ENCODE measurements at places on chromosomes 12 and 14. TPM values are rescaled to one million over a fixed set of nuclear protein-coding genes. Genes with fewer than 3 reads are reported as not detected.

Gene LRP1-AS
- polyA plus RNA-seq: 0.59 TPM

GRCh38 chr14:95184413-95184790, 27.1 kb upstream of the DICER1 start:
- H3K4me3 ChIP-seq: no peak overlapping the region
- H3K27ac ChIP-seq: no peak overlapping the region
- no peak for DNase-seq
- H3K36me3 ChIP-seq: no peaks in the 10 kb centered on the region

DNA sequence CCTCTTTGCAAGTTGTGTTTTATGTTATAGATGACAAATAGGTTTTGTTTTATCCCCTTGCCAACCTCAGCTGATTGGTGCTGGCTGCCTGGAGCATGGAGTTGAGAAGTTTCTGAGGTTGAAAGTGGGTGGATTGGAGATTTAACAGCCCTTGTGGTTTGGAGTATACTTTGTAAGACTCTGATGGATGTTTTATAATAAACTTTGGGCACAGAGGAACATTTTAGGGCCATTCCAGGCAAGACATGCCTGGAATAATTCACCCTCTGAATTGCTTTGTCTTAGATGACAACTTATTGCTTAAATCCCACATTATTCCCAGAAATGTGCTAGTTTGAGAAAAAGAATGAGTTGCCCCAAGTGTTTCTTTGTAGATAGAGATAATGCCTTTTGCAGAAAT, 158.9 kb downstream of the SLC5A8 start:
- no peak overlapping the region for H3K4me3 ChIP-seq
- H3K4me1 ChIP-seq: peaks cover 18% of the 10 kb centered on the region
- no peaks in the 10 kb centered on the region for H3K27me3 ChIP-seq
- H3K36me3 ChIP-seq: no peaks in the 10 kb centered on the region

GRCh38 chr12:47725091-47725772, at the start of gene ENDOU:
TSS of gene ENDOU (minus strand) at chr12:47725490. CDS start at chr12:47725413, 77 bp downstream.
- no peaks in the 10 kb centered on the region for H3K4me1 ChIP-seq
- H3K4me3 ChIP-seq: no peak within 1 kb of the TSS
- no peak for DNase-seq
- H3K27me3 ChIP-seq: no peaks in the 10 kb centered on the region
- no peaks in the 10 kb centered on the region for H3K36me3 ChIP-seq

Gene SLCO1B1
- polyA plus RNA-seq: 8.9 TPM

Measured in hepatocyte (in vitro differentiated cells).